ENCODE measurements at places on chromosomes 5 and 9. TPM values are rescaled to one million over a fixed set of nuclear protein-coding genes. Genes with fewer than 3 reads are reported as not detected.
A peak's percentile ranks its signal among the peaks of the same experiment; 100 is the strongest.

Gene PCDHB13
- total RNA-seq = 4.4 TPM

Gene GARIN3
- not detected for total RNA-seq

Gene FOXD4L3
- total RNA-seq = not detected

Gene MCC
- total RNA-seq = 51.2 TPM

Gene CD72
- 1.7 TPM for total RNA-seq

Gene NELFB
- total RNA-seq = 50.9 TPM

DNA sequence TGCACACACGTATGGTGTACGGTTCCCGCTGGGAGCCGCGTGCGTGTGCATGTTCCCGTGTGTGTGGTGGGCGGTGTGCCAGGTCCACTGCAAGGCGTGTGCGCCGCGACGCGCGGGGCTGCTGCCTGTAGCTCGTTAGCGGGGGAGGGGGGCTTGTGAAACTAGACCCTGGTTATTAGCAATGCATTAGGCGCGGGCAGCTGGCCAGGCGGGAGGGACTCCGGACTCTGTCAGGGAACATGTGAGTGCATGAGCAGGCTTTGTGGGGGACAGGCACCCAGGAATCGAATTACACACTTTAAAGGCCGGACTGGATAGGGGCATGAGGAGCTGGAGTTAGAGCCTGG lies 32.2 kb upstream of the ENHO start:
- DNase-seq = peak; percentile 84

DNA sequence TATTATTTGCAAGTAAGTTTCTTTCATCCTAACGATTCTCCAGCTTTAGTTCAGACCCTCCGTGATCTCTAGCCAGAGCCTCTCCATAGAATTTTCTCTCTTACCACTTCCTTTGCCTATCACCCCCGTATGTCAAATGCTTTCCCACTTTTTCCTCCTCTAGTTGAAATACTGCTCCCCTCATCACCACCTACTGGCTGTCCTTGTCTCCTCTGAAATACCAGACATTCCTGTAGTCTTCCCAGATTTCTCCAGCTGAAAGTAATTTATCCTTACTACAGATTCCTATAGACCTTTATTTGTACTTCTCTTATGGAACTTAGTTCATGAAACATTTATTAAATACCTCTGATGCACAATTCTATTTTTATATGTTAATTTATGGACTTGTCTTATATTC lies 36.0 kb upstream of the GLIPR2 start:
- DNase-seq = peak; percentile 2

DNA sequence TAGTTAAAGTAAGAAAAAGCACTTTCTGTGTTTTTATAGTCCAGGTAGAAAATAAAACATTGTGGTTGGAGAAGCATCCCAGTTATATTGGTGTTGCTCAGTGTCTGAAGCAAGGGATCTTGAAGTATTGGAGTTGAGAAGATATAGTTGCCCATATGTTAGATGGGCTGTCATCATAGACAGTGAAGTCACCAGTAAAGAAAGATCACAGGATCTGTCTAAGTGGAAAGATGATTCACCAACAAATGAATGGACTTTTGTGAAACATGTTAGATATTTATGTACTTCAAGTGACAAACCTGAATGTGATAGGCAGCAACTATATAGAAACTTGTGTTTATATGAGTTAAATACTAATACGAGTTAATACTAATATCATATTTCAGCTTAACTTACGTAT lies 11.7 kb downstream of the OGN start:
- DNase-seq = no peak

GRCh38 chr5:10073441-10074104 lies 176.1 kb downstream of the ATPSCKMT start:
- DNase-seq = no peak

DNA sequence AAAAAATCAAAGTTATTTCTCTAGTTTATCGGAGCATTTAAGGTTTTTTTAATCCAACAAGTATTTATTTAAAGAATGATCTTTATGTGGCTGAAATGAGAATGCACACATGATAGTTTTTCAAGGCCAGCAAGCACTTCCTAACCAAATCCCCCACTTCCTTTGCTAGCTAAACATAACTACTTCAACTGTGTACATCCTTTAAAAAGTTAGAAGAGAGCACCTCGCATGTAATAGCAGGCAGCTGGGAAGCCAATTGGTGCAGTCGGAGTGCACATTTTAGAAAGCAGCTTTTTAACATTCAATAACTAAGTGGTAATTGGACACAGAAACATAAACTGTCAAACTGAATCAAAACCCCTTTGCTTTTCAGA lies 245.7 kb downstream of the BNC2 start:
- peak; percentile 59 for DNase-seq

DNA sequence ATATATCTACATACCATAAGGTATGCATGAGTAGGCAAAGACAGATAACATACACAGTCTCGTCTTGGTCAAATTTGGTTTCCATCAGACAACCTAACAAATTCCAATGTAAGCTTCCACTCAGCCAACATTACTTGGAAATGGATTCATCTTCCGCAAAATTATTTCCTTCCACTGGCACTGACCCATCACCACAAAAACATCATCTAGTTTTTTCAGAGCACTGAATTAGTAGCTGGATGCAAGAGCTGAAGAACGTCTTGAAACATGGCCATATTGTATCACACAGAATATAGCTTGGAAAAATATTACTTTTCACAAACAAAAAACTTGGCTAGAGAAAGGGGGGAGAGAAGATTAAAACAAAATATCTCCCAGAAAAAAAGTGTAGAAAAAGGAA lies 73.5 kb downstream of the EFNA5 start:
- DNase-seq = no peak

GRCh38 chr9:99253772-99254431 lies 31.8 kb downstream of the SEC61B start:
- no peak for DNase-seq

GRCh38 chr5:41598011-41598410 lies 87.6 kb upstream of the PLCXD3 start:
- no peak for DNase-seq

DNA sequence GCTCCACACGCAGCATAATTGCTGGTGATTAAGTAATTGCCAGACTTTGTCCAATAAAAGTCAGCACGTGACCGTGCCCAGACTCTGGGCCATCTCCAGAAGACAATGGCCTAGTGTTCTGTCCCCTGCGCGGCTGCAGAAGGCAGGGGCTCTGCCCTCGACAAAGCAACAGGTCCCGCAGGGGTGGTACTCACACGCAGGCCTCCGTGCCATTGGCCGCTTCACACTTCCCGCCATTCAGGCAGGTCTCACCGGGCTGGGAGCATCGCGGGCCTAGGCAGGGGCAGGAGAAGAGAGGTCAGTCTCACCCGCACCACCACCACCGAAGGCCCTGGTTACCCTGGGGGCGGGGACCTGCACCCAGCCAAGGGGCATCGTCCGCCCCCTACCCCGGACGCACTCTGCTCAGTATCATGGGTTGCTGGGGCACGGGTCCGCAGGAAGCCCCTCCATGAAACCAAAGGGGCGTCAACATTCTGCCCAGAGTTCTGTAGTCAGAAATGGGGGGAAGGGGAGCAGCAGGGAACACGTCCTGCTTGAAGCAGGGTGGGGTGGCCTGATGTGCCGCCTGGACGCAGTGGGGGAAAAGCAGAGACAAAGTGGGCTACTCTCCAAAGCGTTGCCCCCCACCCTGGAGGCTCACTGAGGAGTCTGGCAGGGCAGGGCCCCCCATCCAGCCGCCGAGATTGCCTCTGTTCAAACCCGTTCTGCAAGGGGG lies 1.9 kb downstream of the NOTCH1 start:
- DNase-seq = peak; percentile 59

GRCh38 chr9:125854553-125855275 lies 107.5 kb downstream of the PBX3 start:
- no peak for DNase-seq

DNA sequence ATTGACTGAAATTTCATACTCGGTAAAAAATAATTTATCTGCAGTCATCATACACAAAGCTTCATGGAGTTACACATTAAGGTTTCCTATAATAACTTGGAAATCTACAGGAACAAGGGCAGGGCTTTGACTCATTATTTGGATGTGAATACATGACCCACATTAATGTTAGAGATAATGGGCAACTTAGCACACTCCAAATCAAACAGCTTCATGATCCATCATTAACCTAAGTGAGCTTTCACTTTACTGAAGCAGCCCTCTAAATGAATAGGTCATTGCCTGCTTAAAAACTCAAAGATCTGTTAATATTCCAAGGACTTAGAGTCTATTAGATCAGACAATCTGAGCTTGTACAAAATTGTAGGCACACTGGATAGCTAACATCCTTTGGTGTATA lies 9.0 kb downstream of the CDH12 start:
- no peak for DNase-seq
